ENCODE measurements at places on chromosomes 1 and 21.

DNA sequence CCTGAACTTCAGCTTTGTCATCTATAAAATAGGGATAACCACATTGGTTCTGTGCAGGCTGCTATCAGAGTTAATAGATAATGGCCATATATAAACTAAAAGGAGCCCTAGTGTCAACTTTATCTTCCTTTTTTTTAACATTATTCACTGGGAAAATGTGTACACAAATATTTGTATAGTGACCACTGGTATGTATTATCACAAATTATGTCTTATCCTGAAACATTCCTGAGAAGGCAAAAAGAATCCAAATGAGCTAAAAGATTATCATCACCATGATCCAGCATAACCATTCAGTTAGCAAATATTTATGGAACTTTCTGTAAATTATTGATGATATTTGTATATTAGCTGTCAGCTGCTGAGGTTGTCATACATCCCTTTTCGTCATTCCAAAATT lies 16.6 kb downstream of the ANGPTL3 start:
- DNase-seq, result no peak

DNA sequence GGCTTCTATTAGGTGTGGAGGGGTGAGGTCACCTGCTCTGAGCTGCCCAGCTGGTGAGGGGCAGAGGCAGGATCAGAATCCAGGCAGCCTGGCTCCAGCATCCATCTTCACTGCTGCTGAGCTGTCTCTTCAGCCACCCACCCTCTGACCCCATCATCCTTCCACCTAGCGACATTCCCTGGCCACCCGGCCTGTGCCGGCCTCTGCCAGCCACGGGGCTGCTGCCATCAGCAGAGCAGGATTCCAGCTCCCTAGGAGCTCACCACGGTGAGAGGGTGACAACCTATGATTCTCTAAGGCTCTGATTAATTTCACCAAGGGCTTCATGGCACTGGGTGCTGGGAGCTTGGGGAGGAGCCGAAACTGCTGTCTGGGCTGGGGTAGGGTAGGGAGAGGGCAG lies 32.1 kb downstream of the ALPL start:
- DNase-seq, result no peak

DNA sequence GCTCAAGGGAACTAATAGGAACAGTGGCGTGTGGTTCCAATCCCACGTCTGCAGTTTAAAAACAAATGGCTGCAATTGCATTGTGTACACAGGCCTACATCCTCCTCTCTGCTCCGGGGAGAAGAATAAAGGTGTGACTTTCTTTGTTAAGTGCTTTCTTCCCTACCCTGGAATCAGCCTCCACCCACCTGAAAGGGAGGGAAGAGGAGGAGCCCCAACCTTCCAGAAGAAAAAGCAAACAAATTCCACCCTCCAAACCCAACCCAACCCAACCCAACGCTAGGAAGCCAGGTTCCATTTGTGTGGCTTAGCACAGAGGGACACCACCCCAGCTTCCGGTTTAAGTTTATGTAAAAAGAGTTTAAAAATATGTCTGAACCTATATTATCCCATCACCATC lies 11.8 kb upstream of the BACE2 start:
- DNase-seq, result no peak

DNA sequence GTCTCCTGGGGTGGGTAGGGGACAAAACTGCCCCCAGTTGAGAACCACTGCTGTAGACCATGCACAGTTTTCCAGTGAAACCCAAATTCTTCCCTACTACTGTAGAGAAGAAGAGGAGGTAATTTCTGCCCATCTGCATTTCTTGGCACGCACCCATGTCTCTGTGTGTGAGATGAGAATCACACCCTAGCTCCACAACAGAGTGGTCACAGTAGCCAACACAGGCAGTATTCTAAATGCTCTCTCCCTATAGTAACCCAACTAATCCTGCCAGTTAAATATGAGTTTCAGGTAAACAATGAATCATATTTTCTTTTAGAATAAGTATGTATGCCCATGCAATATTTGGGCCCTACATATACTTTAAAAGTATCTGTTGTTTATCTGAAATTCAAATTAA lies 1.2 kb upstream of the CAPN2 start:
- DNase-seq, result no peak

- no peak for DNase-seq
Measured at GRCh38 chr1:22753481-22753971, 42.9 kb downstream of the EPHB2 start.

GRCh38 chr1:192940658-192941057 lies 118.5 kb downstream of the UCHL5 start:
- DNase-seq, result no peak

DNA sequence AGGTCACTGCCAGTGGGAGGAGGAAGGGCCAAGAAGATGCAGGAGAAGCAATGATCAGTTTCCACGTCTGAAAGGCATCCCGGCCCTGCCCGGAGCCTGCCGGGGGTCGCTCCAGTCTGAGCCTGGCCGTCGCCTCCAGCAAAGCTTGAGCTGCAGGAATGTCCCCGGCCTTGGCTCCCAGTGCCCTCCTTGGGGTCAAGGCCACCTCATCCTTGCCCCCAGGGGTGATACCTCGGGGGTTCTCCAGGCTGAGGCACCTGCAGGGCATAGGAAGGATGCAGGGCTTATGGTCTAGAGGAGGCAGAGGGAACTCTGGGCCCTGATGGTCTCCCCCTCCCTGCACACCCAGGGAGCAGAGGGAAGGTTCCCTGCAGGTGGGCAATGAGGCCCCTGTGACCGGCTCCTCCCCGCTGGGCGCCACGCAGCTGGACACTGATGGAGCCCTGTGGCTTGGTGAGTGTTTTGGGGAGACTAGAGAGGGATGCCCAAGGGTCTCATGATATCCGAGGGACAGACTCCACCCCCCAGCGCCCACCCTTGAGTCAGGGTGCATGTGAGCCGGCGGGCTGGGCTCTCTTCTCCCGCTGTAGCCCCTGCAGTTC lies 19.9 kb downstream of the RNF223 start:
- no peak for DNase-seq

- no peak for DNase-seq
Measured at GRCh38 chr1:108686614-108687313, 5.3 kb upstream of the PRPF38B start.

GRCh38 chr1:184395370-184395769 lies 8.5 kb downstream of the C1orf21 start:
- no peak for DNase-seq

DNA sequence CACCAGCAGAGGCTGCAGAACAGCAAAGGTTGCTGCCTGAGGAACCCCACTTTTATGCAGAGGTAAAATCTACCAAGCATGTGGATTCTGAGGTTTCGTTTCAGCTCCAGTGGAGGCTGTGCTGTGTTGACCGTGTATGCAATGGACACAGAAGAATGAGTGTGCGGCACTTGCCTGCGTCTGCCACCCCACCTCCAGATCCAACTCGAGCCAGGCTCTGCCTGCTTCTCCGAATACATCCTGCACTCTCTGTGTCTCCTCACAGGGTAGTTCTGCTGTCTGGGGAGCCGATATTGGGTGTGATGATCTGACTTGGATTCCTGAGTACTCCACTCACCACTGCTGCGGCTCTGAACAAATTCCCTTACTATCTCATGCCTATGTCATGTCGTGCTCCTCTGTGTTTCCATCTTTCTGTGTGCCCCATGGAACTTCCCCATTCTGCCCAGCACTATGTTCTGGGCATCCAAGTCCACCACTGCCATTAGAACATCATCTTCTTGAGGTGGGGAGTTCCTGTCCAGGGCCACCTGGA lies 129.8 kb downstream of the SLC45A1 start:
- no peak for DNase-seq

- DNase-seq, result peak; percentile 53
Measured at GRCh38 chr21:33025106-33025488, 638 bp upstream of the OLIG2 start.

DNA sequence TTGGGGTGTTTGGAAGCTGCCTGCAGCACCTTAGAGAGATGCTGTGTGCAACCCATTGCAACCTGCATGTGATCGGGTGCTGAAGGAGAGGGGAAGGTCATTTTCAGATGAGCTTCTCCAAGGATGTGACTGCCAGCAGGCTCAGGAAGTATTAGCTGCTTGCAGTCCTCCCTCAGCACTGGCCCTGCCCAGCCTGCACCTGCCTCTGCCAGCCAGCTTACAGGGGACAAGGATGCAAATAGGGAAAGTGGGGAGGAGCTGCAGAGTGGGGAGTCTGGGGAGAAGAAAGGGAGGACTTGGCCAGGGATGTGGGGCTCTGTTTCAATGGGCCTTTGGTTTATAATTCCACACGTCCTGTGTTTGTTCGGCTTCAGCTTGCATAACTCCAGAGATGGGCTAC lies 254.5 kb downstream of the RRAGC start:
- no peak for DNase-seq

DNA sequence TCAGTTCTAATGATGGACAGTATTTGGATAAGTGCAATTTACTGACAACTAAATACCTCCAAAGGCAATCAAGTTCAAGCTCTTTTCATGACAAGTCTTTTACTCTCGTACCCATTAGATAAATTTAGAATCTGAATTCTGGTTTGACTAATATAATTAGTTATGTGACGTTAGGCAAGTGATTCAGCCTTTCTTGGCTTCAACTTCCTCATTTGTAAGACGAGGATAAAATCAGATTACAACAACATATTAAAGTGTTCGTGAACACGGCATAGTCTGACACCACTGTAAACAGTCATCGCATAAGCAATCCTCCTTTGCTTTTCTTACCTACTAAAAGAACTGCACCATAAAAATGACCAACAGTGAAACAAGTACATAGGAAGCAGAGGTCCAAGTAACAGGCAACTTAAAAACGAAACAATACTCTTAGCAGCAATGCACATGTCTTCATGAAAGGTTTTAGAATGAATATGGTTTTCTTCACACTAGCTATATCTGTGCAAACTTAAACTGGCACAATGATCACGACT lies 25.7 kb downstream of the COA6 start:
- DNase-seq, result no peak

DNA sequence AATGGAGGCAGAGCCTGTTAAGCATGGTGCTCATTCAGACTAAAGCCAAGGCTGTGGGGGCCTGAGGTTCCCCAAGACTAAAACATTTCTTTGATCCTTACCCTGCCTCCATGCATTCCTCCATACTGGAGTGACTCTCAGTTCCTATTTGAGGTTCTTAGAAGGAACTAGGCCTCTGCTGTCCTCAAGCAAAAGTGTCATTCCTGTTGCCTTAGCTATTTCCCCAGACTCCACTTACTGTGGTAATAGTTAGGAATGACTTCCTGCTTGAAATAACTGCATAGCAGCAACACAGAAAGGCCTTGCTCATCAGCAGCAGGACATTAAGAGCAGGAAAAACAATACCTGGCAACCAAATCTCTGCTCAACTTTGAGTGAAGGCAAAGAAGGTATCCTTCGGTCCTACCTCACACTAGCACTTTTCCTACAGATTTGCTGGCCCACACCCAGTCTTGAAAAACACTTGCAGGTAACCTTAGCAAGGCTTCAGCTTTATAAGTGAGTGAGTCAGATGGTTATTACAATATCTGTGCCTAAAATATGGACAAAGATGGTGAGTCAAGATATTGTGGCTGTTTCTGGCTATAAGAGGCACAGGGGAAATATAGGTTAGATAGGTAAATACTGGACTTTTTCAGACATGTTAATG lies 14.8 kb downstream of the LRRC41 start:
- DNase-seq, result no peak

DNA sequence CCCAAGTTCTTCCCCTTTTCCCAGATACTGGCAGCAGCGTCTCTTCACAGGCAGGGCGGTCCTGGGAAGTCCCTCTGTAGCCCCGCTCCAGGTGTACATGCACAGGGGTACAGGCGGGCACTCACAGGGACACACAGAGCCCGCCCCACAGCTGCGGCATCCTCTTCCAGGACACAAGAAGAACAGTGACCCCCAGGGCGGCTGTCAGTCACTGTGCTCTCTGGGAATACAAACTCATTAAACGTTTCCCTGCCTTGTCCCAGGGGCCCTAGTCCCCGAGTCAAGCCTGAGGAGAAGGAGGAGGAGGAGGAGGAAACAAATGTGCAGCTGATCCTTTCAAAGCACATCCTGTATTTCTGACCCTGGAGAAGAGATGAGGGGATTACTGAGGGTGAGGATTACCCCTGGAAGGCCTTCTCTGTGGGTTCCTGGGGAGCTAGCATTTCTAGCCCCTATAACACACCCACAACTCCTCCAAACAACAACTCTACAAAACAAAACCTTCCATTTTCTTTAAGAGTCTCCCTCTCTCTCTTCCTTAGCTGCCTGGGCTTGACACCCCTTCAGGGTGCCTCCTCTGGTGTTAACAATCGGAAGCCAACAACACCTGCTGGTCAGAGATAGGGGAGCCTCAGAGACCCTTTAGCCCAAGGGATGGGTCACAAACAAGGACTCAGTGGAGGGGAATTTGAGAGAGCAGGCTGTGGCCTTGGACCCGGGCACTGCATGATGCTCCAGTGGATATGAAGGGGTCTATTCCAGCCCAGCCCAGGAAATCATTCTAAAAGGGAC lies 28.4 kb upstream of the DMBX1 start:
- DNase-seq, result no peak

DNA sequence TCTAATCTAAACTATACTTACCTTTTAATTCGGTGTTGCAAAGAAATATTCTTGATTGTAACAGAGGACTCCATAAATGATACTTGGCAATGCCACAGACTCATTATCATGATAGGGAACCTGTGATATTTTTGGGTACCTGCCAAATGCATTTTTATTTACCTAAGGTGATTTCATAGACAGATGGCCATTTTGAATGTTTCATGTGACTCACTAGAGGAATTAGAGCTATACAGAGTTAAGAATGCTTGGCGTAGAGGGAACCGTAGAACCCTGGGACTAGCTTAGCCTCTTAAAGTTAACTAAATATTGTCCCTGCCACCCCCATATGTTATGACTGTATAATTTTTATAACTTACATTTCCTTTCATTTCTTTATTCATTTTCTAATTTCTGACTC lies 136.1 kb downstream of the DISP1 start:
- no peak for DNase-seq

GRCh38 chr21:15132781-15133180 lies 68.0 kb upstream of the NRIP1 start:
- DNase-seq, result no peak

DNA sequence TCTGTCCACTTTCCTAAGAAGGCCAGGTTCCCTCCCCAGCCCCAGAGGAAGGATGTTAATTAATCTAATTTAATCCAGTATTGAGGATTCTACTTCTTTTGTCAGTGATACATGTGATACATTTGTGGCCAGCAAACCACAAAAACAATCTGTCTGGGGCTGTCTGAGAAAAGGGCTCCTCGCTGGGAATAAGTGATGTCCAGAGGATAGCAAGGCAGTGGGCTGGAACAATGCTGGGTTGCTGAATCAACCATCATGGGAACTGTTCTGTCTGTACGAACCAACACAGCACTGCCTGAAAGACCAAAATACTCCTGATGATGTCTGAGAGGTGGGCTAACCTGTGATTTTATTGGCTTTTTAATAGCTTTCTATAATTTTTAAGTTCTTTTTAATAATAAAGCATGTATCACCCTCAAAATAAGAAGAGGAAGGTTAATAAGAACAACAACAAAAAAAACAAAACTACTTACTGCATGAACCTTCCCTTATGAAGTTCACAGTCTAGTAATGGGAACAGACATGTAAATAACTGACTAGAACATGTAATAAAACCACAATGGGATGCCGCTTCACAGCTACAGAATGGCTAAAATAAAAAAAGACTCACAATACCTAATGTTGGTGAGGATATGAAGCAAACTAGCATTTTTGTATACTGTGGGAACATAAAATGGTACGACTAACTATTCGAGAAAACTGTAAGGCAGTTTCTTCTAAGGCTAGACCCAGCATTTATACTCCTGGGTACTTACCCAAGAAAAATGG lies 11.4 kb upstream of the ADAR start:
- no peak for DNase-seq

- DNase-seq, result peak; percentile 82
Measured at GRCh38 chr1:38026592-38027200, 14.2 kb downstream of the UTP11 start.
